Fibroblast of the aortic adventitia (primary cell): ENCODE measurements at places on chromosomes 2 and 18. TPM values are rescaled to one million over a fixed set of nuclear protein-coding genes. Genes with fewer than 3 reads are reported as not detected.

The TPRKB gene
- total RNA-seq, result 8.3 and 54.8 TPM in 2 replicates

DNA sequence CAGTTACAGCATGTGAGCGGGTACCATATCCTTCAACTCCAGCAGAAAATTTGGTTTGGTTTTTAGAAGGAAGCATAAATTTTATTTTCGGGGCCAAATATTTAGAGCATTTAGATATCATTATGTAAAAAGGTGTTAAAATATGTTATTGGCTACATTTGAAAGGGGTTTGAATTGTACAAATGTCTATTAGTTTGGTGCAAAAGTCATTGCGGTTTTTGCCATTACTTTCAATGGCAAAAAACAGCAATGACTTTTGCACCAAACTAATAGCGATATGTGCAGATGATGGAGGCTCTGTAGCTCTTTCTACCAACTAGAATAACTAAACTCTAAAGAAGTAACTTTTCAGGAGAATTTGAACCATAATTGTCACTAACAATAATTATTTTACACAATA, 1666.2 kb upstream of the SLC39A10 start:
- no peak for DNase-seq

The DSEL gene
- 18.5 and 108 TPM in 2 replicates for total RNA-seq

DNA sequence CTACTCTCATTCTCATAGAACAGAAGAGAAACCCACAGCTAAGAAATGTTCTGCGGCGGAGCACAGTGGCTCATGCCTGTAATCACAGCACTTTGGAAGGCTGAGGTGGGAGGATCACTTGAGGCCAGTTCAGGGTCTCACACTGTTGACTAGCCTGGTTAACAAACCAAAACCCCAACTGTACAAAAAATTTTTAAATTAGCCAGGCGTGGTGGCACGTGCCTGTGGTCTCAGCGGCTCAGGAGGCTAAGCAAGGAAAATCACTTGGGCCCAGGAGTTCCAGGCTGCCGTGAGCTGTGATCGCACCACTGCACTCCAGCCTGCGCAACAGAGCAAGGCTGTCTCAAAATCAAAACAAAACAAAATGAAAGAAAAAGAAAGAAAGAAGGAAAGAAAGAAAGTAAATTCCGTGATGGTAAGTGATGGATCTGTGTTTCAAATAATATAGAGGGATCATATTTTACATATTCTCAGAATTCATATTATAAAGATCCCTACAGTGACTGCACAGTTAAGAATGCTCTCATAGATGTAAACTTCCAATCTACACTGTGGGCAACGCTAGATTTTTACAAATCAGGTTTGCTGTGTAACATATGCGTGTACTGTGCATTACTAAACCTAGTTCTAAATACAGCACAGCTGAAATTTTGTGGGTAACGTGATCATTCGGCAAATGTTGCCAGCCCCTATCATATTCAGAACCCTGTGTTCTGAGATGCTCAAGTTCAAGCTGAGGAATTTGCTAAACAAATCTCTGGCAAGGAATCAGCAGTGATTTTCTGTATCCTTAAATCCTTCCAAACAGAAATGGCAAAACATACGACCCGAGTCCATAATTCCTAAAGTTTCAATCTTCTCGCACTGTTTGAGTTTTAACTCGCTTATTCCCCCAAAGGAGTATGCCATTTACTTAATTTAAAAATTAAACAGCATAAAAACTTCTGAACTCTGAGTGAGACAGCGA, 1.2 kb upstream of the RAB12 start:
- peak; percentile 49 for DNase-seq

DNA sequence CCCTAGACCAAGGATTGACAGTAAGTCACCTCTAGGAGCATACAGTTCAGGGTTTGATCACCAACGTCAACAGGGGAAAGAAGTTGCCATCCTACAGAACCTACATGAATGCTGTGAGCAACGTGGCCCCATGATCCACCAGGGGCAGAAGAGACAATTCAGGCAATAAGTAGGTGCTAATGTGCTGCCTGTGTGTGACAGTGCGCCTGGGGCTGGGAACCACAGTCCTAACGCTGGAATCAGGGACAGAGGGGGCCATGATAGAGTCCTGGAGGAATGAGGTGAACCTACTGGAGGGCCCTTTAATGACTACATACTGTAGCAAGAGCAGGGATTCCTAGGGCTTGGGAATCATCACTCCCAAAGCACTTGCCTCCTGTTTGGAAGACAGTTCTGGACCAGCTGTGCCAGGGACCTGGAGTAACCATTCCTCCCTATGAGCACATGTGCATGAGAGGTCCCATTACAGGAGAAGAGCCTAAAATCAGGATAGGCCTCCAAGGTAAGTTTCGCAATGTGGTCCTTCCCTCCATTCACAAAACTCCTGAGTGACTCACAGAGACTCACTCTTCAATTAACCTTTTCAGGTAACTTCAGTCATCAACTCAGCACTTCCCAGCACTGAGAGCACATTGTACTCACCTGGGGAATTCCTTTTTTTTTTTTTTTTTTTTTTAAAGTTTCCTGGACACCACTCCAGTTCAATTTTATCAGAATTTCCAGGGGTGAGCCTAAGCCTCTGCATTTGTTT, 214.0 kb downstream of the TMEM163 start:
- DNase-seq, result no peak

DNA sequence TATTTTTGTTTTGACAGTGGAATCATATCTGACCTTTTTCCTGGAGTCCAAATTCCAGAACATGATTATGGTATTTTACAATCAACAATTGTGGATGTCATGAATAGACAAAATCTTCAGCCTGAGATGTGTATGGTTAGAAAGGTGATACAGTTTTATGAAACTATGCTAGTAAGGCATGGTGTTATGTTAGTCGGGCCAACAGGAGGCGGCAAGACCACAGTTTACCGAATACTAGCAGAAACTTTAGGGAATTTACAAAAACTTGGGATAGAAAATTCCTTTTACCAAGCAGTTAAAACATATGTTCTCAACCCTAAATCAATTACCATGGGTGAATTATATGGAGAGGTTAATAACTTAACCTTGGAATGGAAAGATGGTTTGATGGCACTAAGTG, 137.0 kb downstream of the DNAH6 start:
- no peak for DNase-seq

DNA sequence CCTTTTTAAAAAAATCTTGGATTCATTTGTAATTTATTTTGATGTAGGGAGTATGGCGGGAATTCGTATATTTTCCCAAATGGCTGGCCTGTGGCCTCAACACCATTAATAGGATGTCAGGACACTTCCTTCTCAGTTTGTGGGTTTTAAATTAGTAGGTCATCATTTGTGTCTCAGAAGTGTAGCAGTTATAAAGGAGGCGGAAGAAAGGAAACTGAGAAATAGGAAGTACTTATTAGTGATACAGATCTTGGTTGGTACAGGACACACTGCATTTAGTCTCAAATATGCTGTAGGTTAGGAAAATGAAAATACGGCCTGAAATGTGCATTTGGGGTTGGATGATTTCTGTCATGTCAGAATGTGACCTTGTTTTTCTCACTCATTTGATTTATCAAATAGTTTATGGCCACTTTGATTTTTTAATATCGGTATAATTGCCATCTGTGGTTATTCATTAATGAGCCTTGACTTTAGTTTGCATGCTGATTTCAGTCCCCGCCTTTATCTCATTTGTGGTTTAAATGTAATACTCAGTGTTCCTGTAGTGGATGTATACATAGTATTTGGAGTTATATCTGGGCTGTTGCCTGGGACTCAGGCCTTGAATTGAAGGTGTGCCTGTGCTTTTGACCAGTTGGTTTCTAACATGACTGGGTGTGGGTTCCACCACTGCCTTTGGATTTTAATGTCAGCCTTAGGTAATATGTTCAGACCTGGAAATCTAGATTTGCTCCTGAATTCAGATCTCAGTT, 31.4 kb downstream of the ZCCHC2 start:
- no peak for DNase-seq

DNA sequence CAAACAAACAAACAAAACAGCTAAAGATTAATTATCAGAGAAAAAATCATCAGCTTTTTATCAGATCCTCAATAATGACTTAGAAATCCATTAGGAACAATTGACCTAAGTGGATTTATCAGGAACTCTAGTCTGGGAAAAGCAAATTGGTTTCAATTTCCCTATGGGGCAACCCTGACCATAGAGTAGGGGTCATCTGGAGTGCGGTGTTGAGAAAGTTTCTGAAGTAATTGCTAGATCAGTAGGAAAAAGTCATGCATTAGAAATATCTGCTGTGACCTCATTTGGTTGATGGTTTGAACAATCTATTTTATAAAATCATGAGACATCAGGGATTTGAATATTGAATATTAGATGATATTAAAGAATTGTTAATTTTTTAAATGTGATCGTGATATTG, 507.9 kb downstream of the TXNL1 start:
- no peak for DNase-seq

- no peak for DNase-seq
Observed at GRCh38 chr2:238894950-238895298, 47.0 kb downstream of the TWIST2 start.

- no peak for DNase-seq
Observed at GRCh38 chr18:32440518-32440917, 30.2 kb downstream of the GAREM1 start.

The ATAD2B gene
- 10.6 and 22.4 TPM in 2 replicates for total RNA-seq

GRCh38 chr2:80302314-80303005, 2.1 kb downstream of the LRRTM1 start:
- DNase-seq, result no peak

DNA sequence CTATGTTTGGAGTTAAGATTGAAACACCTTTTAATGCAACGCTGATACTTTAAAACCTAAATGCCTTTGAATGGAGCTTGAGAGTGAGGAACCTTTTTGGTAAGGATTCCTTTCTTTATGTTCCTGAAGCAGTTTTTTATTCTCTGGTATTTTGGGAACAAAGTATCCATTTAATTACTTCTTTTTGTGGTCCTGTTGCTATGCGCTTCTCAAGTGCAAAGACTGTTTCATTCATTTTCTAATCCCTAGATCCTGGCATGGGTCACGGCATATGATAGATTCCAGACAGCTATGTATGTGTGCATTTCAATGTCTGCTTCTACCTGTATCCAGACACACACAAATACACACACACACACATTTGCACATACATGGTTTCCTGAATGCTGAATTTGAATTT, 28.0 kb downstream of the TRPM8 start:
- DNase-seq, result no peak

DNA sequence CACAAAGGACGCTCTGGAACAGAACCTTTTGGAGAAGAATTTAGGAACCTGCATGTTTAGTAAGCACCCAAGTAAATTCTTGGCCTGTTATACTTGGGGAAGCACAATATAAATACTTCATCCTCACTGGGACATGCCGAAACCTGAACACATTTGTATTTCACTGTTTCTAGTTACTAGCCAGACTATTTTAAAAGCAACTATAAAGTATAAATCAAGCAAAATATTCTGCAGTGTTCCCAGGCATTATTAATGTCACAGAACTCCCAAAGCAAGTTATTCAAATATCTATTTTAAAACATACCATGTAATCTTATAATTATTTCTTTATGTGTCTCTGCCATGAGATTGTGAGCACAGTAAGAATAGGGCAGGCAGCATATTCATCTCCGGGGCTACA, 54.8 kb downstream of the CALCRL start:
- no peak for DNase-seq

DNA sequence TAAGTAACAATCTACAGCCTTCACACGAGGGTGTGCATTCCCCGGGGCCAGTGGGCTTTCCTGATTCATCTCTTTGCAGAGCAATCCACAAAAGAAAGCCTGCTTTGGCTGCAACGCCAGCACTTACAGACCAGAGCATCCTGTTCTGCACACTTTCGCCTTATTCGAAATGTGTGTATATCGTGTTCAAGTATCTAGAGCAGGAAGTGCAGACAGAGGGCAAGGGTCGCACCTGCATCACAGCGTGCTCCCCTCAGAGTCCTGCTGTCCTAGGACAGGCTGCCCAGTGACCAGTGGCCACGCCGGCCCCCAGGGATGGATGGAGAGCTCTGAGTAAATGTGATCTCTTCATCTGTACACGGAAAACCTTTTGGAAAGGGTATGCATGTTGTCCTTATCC, 264.3 kb downstream of the ZNF516 start:
- no peak for DNase-seq

The RASGRP3 gene
- 5.9 and 7.8 TPM in 2 replicates for total RNA-seq

DNA sequence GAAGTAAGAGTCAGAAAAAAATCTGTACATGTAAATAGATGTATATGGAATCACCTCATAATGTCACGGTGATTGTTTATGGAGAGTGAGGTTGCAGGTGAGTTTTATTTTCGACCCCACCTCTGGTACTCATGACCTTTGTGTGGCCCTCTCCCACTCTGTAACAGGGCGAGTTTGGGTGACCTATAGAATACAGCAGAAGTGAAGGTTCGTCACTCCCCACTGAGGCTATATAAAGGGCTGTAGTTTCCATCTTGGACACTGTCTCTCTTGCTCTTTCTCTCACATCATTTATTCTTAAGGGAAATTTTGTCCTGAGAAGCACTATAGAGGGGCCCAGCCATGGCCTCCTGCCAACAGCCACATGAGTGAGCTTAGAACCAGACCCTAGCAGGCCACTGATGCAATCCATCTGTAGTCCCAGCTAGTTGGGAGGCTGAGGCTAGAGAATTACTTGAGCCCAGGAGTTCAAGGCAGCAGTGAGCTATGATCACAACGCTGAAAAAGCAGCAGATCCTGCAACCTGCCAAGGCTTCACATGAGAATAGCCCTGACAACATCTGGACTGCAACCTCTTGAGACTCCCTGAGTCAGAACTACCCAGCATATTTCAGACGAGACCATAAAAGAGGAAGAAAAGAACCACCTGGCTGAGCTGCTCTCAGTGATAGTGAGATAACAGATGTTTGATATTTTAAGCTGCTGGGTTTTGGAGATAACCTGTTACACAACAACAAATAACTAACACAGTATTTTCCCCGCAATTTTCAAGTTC, 74.3 kb upstream of the SLC1A4 start:
- DNase-seq, result peak; percentile 76

The CHRNG gene
- not detected in 2 replicates for total RNA-seq

DNA sequence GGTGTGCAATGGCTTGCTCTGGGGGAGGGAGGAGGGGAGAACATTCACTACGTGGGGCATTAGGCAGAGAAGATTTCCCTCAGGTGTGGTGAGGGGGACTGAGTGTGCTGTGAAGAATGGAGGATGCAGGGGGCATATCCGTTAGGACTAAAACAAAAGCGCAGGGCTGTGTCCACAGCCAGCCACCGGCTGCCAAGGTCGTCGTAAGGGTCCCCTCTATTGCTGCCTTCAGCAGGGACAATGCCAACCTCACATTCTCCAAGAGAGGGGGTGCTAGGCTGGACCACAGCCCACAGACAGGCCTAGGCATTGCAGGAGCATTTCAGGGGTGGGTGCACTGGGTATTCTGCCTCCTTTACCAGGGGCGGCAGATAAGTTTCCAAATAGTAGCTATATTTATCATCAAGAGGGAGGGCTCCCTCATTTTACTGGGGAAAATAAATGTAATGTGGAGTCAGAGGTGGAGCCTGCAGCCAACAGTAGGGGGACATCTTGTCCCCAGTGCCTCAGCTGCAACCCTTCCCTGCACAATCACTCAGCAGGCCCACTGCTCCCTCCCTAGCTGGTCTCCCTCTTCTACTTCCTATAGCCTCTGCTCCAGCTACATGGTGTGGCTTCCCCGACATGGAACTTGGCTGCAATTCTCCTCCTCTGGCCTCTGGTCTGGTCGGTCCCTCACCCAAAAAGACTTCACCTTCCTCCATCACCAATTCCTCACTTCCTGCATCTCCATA, 74.9 kb upstream of the OTOF start:
- no peak for DNase-seq
